ENCODE measurements at places on chromosomes 7 and 10. TPM values are rescaled to one million over a fixed set of nuclear protein-coding genes. Genes with fewer than 3 reads are reported as not detected.

The NODAL gene
- polyA plus RNA-seq = not detected

The CREB5 gene
- polyA plus RNA-seq = 12.3 TPM

The HSPA14 gene
- polyA plus RNA-seq = 6.8 TPM

The CALHM1 gene
- not detected for polyA plus RNA-seq

The BBIP1 gene
- 26.6 TPM for polyA plus RNA-seq

The C10orf62 gene
- 1.3 TPM for polyA plus RNA-seq

Data from heart left ventricle (tissue), 16 donors.